ENCODE measurements at places on chromosomes 3 and 15.

- DNase-seq: no peak
- peaks cover 8% of the 10 kb centered on the region for H3K36me3 ChIP-seq
- no peak overlapping the region for H3K27ac ChIP-seq
- H3K4me1 ChIP-seq: peaks cover 2% of the 10 kb centered on the region
- H3K27me3 ChIP-seq: peaks cover 51% of the 10 kb centered on the region
- H3K4me3 ChIP-seq: no peak overlapping the region
Observed at GRCh38 chr15:82572311-82572710, 32.1 kb upstream of the RPS17 start.

- DNase-seq: no peak
- no peaks in the 10 kb centered on the region for H3K36me3 ChIP-seq
- no peaks in the 10 kb centered on the region for H3K27me3 ChIP-seq
- no peak overlapping the region for H3K27ac ChIP-seq
Observed at GRCh38 chr3:146814601-146815315, 209.6 kb upstream of the PLSCR5 start.

- H3K27me3 ChIP-seq: peaks cover 29% of the 10 kb centered on the region
- H3K27ac ChIP-seq: no peak overlapping the region
- H3K36me3 ChIP-seq: no peaks in the 10 kb centered on the region
- no peak overlapping the region for H3K4me3 ChIP-seq
- peaks cover 4% of the 10 kb centered on the region for H3K4me1 ChIP-seq
Observed at GRCh38 chr15:68421798-68422402, 10.1 kb downstream of the ITGA11 start.

DNA sequence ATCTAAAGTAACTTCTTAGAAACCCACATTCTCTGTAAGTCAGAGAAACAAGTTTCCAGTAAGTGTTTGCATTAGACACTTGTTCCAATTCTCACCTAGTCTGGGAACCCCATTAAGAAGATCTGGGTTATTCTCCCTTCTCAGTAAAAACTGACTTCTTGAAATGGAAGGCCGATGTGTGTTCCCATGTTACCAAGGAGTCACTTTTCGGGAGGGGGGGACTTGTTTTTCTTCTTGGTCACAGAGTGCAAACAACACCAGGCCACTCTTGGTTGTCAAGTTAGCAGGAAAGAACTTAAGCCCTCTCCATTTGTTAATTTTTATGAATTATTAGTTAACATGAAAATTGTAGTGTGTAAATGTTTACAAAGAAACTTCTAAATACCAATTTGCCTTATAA, 55.6 kb downstream of the ITPR1 start:
- no peaks in the 10 kb centered on the region for H3K36me3 ChIP-seq
- H3K27ac ChIP-seq: no peak overlapping the region
- no peak overlapping the region for H3K4me3 ChIP-seq
- no peak for DNase-seq
- H3K4me1 ChIP-seq: peaks cover 17% of the 10 kb centered on the region

- no peaks in the 10 kb centered on the region for H3K4me1 ChIP-seq
- H3K4me3 ChIP-seq: no peak overlapping the region
- no peaks in the 10 kb centered on the region for H3K36me3 ChIP-seq
- peaks cover 24% of the 10 kb centered on the region for H3K27me3 ChIP-seq
- DNase-seq: no peak
Observed at GRCh38 chr3:190432216-190432615, 17.5 kb downstream of the TMEM207 start.

- H3K36me3 ChIP-seq: peaks cover 5% of the 10 kb centered on the region
- H3K27ac ChIP-seq: peak overlapping the region; percentile 95
Observed at GRCh38 chr3:71582612-71583565, 639 bp downstream of the FOXP1 start.

GRCh38 chr15:35723120-35723847, 177.3 kb upstream of the DPH6 start:
- no peak overlapping the region for H3K4me3 ChIP-seq
- peaks cover under 1% of the 10 kb centered on the region for H3K4me1 ChIP-seq
- DNase-seq: no peak
- peaks cover 17% of the 10 kb centered on the region for H3K27me3 ChIP-seq
- no peaks in the 10 kb centered on the region for H3K36me3 ChIP-seq
- H3K27ac ChIP-seq: no peak overlapping the region

GRCh38 chr3:119628816-119629445, 31.2 kb downstream of the PLA1A start:
- no peaks in the 10 kb centered on the region for H3K27me3 ChIP-seq
- H3K36me3 ChIP-seq: no peaks in the 10 kb centered on the region
- H3K27ac ChIP-seq: peak overlapping the region; percentile 91
- peak overlapping the region; percentile 77 for H3K4me3 ChIP-seq

GRCh38 chr3:16239780-16240179, 25.0 kb downstream of the DPH3 start:
- no peak overlapping the region for H3K27ac ChIP-seq
- H3K36me3 ChIP-seq: peaks cover 5% of the 10 kb centered on the region
- DNase-seq: no peak
- H3K4me1 ChIP-seq: peaks cover 13% of the 10 kb centered on the region
- peaks cover 8% of the 10 kb centered on the region for H3K27me3 ChIP-seq

DNA sequence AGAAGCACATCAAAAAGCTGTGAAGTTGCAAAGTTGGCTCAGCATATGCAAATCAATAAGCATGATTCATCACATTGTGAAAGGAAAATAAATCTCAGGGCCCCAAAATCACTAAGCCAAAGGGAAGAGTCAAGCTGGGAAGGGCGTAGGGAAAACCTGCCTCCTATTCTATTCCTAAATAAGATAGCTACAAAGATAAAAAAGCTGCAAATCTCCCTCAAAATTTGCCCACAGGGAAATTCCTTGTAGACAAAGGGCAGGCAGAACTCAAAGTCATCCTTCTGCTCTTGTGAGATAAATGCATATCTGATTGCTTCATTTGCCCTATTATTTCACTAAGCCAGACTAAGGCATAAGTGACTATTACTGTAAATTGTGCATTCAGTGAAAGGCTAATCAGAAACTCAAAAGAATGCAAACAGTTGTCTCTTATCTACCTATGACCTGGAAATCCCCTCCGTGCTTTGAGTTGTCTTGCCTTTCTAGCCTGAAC, 30.5 kb upstream of the CCNL1 start:
- no peaks in the 10 kb centered on the region for H3K27me3 ChIP-seq
- no peak overlapping the region for H3K4me3 ChIP-seq
- DNase-seq: no peak
- H3K36me3 ChIP-seq: peaks cover 4% of the 10 kb centered on the region
- no peaks in the 10 kb centered on the region for H3K4me1 ChIP-seq

- H3K4me1 ChIP-seq: no peaks in the 10 kb centered on the region
- H3K4me3 ChIP-seq: no peak overlapping the region
- H3K27ac ChIP-seq: no peak overlapping the region
- no peak for DNase-seq
Observed at GRCh38 chr3:63116922-63117321, 161.2 kb upstream of the SYNPR start.

DNA sequence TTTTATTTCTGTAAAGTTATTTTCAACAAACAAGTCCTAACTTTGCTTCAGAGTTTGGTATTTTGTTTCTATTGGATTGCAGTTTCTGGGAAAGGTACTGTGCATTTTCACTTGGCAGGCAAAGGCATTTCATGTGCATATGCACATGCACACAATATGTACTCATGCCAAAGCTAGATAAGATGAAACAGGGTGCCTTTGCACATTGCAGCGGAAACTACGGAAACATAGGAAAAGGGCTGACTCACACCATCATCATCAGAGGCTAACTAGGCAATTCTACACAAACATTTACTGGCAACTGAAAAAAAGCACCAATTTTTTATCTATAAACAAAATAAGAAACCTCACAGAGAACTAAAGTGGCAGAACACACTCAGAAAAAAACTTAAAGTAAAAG, 550.6 kb upstream of the NECTIN3 start:
- DNase-seq: no peak
- H3K4me3 ChIP-seq: no peak overlapping the region
- H3K27me3 ChIP-seq: no peaks in the 10 kb centered on the region
- H3K36me3 ChIP-seq: no peaks in the 10 kb centered on the region

DNA sequence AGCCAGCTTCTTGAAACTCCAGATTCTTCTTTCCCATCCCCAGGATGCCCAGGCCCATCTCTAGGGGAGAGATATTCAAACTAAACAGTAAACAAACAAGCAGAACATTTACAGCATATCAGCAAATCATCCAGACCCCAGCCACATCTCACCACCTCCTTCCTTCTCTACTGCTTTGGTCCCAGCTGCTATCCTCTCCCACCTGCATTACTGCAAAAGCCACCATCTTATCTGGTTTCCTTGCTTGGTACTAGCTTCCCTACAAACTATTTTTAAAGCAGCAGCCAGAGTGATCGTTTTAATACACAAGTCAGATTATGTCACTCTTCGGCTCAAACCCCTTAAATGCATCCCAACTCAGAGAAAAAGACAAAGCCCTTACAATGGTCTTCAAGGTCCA, 4.8 kb downstream of the LYSMD2 start:
- H3K4me3 ChIP-seq: peak overlapping the region; percentile 93
- DNase-seq: no peak
- H3K4me1 ChIP-seq: peaks cover 65% of the 10 kb centered on the region
- peaks cover 7% of the 10 kb centered on the region for H3K36me3 ChIP-seq
- H3K27ac ChIP-seq: peak overlapping the region; percentile 100

GRCh38 chr3:127770671-127771355, 51.5 kb downstream of the MGLL start:
- peaks cover 2% of the 10 kb centered on the region for H3K36me3 ChIP-seq
- H3K27ac ChIP-seq: no peak overlapping the region
- peaks cover 6% of the 10 kb centered on the region for H3K4me1 ChIP-seq

- peak; percentile 44 for DNase-seq
- H3K4me1 ChIP-seq: peaks cover 48% of the 10 kb centered on the region
- peak within 1 kb of the TSS; percentile 91 for H3K27ac ChIP-seq
- H3K27me3 ChIP-seq: no peaks in the 10 kb centered on the region
- H3K36me3 ChIP-seq: no peaks in the 10 kb centered on the region
Observed at GRCh38 chr3:112086076-112086854, at the start of gene C3orf52. TSS of gene C3orf52 (plus strand) at chr3:112086389. CDS start at chr3:112086408, 19 bp downstream.

Measured in T-helper 17 cell (primary cell).